Activated T-cell treated with anti-CD3 and anti-CD28 coated beads for 4 hours (primary cell): ENCODE measurements at places on chromosomes 6 and 20.

DNA sequence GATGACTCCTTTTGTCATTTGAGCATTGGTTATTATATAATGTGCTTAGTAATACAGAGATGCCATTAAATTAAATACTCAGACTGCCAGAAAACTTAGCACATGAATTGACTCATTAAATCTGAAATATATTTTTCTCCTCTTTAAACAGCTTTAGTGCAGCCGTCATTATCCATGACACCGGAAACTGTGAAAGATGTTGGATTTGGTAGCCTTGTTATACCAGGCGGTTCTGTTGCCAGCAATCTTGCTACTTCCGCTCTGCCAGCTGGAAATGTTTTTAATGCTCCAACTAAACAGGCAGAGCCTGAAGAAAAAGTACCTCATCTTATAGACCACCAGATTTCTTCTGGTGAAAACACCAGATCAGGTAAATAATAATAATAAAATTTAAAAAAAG, 97.6 kb downstream of the SCAF8 start:
- no peak for DNase-seq

DNA sequence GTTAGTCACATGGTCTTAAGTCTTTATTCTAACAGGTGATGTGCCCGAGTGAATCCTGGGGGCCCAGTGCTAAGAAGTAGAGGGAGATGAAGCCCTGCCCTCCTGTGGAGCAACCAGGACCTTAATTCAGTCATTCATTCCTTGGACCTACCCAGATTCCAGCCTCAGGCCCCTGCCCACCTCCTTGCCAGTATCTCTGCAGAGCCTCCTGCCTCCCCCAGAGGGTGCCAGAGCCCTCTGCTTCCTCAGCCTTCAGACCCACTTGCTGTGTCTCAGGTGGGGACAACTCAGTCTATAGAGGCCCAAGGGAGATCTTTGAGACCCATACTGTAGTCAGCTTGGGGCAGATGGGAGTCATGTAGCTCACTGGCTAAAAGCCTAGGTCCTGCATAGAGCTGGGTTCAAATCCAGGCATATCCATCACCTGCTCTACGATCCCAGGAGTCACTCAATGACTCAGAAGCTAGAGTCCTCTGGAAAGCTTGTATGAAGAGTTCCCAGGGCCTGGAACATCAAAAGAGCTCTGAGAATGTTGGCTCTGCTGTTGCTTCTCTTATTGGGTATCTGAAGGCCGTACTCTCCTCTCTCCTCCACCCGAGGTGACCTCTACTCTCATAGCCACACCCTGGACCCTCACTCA, 3.9 kb upstream of the SIGLEC1 start:
- no peak for DNase-seq

DNA sequence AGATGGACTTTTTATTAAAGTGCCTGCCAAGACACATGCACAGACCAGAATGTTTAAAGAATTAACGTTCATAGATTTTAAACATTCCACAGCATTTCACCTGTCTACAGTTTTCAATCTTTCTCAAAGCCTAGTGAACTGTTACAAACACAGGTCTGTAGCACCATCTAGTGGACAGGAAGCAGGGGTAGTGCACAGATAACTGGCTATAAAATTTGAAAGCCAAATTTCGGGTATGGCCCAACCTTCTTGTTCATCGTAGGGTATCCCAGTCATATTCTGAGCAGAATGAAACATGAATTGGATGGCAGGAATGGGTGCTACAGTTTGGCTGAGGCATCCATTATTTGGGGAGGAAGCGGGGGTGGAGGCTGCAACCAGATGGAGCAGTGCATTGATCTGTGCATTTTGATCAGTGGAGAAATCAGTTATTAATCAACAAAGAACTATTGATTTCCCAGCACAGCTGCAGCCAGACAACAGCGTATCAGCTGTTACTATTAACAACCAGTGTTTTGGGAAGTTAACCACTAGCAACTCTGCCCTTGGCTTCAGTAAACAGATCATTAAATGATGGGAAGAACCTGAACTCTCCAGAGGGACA, 56.1 kb upstream of the B3GAT2 start:
- no peak for DNase-seq

DNA sequence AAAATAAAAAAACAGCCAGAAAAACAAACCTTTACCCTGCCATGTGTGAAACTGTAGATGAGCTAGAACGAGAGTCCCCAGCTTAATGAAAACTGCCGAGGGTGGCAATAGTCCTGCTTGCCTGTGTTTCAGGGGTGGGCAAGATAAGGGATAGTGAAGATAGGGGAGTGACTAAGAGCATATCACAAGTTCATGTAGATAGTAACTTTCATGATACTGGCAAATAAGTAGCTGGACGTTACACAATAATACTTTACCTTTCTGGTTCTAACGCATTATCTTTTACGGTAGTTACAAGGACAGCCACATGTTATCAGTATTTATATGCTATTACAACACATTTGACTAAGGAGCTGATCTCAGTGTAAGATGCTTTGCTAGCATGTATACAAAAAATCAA, 9.3 kb upstream of the FBXO9 start:
- DNase-seq: no peak

GRCh38 chr6:36852481-36853147, 13.4 kb upstream of the CPNE5 start:
- DNase-seq: no peak

DNA sequence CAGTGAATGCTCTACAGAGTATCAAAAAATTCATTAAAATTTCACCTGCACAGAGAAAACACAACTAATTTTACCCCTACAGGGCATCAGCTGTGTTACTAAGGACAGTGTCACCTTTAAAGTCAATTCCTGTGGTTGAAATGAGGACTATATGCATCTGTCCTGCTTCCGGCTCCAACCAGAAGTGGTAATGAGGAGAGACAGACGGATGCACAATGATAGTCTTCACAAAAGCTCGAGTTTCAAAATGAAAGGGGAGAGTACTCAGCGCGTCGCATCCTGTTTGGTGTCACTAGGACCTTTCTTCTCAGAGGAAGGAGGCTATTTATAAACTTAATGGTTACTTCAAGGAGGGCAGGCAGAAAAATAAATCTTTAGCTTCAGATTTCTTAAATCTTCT, 86.5 kb downstream of the LYRM4 start:
- peak; percentile 19 for DNase-seq

DNA sequence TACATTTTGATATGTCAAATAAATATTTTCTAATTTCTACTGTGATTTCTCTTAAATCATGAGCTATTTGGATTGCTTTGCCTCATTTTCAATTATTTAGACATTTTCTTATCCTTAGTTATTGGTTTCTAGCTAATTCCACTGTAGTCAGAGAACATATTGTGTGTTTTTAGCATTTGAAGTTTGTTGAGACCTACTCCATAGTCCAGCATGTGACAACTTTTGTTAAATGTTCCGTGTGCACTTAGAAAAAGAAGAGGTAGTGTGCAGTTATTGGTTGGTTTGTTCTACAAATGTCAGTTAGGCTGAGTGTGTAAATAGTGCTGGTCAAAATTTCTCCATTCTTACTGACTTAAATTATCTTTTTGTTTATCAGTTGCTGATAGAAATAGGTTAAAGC, 138.8 kb downstream of the BCAS1 start:
- DNase-seq: no peak

GRCh38 chr6:490251-491037, 98.9 kb downstream of the IRF4 start:
- no peak for DNase-seq

- no peak for DNase-seq
Observed at GRCh38 chr6:163533443-163533842, 118.9 kb downstream of the QKI start.

GRCh38 chr6:129500958-129501739, 208.8 kb downstream of the ARHGAP18 start:
- no peak for DNase-seq

DNA sequence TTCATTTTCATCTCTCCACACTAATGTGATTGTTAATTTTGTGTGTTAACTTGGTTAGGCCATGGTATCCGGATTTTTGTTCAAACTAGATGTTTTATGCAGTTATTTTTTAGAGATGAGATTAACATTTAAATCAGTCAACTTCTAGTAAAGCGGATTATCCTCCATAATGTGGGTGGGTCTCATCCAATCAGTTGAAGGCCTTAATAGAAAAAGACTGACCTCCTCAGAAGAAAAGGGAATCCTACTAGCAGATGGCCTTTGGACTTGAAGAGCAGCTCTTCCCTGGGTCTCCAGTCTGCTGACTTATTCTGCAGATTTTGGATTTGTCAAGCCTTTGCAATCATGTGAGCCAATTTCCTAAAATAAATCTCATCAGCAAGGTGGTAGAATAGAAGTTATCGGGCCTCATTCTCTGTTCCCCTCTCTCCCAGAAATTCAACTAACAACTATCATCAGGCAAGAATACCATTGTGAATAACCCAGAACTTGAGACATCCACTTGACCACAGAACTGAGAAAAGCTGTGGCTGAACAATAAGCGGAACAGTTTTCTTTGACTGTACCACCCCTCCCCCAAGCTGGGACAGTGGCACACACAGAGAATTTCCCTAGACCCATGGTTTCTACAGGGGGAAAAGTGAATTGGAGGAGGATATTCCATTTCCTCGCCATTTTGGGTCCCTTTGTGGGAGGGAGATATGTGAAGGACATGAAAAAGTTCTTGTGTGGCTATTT, 323.0 kb downstream of the UTRN start:
- no peak for DNase-seq

GRCh38 chr20:1215386-1216170, 10.3 kb upstream of the RAD21L1 start:
- peak; percentile 40 for DNase-seq

DNA sequence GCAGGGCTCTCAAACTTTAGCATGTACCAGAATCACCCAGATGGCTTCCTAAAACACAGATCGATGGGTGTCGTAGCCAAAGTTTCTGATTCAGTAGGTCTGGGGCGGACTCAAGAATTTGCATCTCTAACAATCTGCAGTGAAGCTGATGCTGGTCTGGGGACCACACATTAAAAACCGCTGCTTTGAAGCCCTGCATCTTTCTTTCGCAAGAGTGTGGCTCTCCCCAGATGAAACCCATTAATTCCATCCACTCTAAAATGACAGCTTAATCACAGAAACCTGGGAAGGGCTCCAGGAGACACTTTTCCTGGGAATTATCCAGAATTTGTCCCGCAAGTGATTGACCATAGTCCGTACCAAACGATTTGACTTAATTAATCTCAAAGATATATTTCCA, 319.8 kb upstream of the PLCB4 start:
- DNase-seq: no peak

- no peak for DNase-seq
Observed at GRCh38 chr20:13068336-13068735, 59.6 kb downstream of the SPTLC3 start.

DNA sequence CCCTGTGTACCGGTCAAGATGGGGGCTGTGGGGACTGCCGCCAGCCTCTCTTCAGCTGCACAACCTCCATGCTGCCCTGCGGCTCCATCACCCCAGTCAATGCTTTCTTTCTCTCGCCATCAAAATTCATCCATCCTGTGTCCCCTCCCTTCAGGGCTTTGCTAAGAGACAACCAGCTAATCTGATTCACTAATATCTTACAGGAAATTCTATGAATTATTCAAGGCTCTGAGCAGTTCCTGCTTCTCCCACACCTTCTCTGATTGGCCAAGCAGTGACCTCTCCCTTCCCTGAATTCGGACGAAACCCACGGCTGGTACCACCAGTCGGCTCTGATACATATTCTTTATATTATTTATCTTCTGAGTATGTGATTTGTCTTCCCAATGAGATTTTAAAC, 13.8 kb downstream of the ITPR3 start:
- DNase-seq: no peak

DNA sequence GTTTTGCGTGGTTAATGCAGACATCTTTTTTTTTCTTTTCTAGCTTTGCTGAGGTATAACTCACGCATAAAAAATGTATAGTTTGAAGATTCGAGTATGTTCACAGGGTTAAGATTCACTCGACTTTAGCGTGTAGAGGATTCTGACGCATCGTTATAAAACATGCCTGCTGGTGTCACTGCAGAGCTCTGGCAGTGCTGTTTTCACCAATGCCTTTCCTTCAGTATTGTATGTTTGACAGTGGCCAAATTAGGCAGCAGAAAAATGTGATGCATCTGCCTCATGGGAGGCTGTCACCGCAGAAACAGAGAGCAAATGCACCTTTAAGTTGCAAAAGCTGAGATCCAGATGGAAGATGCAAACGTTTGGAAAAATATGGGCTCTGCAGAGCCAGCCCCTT, 18.0 kb upstream of the SIRPB2 start:
- DNase-seq: peak; percentile 4

GRCh38 chr20:36322131-36322530, 16.0 kb downstream of the DLGAP4 start:
- DNase-seq: no peak

GRCh38 chr20:10793766-10794165, 120.0 kb upstream of the JAG1 start:
- no peak for DNase-seq

- no peak for DNase-seq
Observed at GRCh38 chr6:158413814-158414565, 101.7 kb downstream of the TULP4 start.

DNA sequence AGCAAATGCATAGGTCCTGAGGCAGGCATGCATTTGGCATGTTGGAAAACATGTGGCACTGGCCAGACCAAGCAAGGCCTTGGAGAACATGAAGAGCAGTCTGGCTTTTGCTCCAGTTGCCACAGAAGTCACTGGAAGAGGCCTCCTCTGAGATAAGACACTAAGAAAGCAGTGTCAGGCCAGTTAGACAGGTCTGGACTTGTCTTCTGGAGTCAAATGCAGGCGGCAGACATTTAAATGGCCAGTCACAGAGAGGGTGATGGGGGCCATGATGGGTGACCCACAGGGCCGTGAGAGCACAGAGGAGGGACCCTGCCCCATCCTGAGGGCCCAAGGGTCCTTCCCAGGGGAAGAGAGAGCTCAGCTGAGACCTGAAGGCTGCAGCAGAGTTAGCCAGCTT, 26.7 kb upstream of the ADA start:
- no peak for DNase-seq

DNA sequence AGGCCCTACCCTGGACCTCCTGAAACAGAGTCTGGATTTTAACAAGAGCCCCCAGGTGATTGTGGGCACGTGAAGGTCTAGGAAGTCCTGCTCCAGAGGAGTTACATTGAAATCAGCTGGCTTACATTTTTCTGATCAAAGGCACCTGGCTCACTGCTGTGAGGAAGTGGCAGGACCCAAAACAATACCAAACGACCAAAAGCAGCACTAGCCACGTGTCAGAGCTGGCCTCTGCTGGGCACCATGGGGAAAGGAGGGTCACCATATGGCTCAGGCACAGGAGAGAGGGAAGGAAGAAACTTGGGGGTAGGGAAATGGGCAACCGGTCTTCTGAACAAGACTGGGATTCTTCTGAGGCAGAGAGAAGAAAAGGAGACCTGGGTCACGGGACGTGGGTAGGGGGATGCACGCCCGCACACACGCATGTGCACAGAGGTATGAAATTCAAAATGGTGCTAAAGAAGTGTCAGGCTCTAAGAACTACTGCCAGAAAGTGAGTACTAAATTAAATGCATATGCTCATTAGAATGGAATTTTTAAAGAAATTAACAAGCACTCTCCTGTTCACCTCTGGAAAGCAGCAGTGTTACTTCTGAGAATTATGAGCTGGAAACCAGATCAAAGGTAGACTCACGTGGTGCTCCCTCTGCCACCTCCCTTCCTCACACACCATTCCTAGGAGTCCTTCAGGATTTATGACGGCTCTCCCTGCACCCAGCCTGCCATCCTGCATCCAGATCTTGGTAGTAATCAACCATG, 113.6 kb downstream of the TRERF1 start:
- no peak for DNase-seq
